ENCODE measurements at places on chromosomes 11 and 22. TPM values are rescaled to one million over a fixed set of nuclear protein-coding genes. Genes with fewer than 3 reads are reported as not detected.
A peak's percentile ranks its signal among the peaks of the same experiment; 100 is the strongest.

The SNX15 gene
- 24.3 TPM for total RNA-seq

The SEC14L3 gene
- total RNA-seq, result not detected

- DNase-seq, result no peak
- H3K27ac ChIP-seq, result no peak overlapping the region
- H3K4me3 ChIP-seq, result no peak overlapping the region
- H3K4me1 ChIP-seq, result no peaks in the 10 kb centered on the region
Observed at GRCh38 chr11:122322329-122322728, 206.3 kb upstream of the BLID start.

The NXPE1 gene
- total RNA-seq, result not detected

The ALKBH3 gene
- total RNA-seq, result 25.4 TPM

GRCh38 chr22:47878460-47878859 lies 1116.0 kb downstream of the TBC1D22A start:
- H3K36me3 ChIP-seq, result no peaks in the 10 kb centered on the region
- no peak for DNase-seq
- H3K27ac ChIP-seq, result no peak overlapping the region
- no peaks in the 10 kb centered on the region for H3K4me1 ChIP-seq

- H3K4me1 ChIP-seq, result no peaks in the 10 kb centered on the region
- DNase-seq, result no peak
- no peaks in the 10 kb centered on the region for H3K36me3 ChIP-seq
- no peak overlapping the region for H3K27ac ChIP-seq
- H3K27me3 ChIP-seq, result peaks cover 19% of the 10 kb centered on the region
Observed at GRCh38 chr11:102830001-102830727, 13.2 kb downstream of the MMP3 start.

DNA sequence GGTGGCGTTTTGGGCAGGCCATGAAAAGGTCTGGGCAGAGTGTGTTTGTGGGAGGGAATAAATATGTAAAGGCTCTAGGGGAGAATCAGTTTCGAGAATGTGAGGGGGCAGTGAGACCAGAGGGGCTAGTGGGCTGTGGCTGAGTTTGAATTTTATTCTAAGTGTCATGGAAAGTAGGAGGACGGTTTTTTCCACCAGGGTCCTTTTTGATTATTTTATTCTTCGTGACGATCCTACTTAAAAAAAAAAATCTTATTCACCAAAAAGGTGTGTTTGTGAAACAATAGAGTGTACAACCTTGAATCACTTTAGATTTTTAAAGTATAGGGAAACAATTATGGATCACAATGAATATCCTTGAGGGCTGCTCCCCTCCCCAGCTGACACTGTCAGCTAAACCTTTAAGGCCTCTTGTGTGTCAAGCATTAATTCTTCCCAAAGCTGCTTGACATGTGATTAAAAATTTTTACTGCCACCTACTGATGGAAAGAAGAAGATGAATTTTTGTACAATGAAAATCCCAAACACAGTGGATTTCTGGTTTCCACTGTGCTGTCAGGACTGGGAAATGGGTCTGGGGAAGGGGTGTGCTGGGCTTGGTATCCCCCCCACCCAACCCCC lies 107.5 kb upstream of the OR4B1 start:
- H3K4me3 ChIP-seq, result peak overlapping the region; percentile 62
- H3K27me3 ChIP-seq, result no peaks in the 10 kb centered on the region

The SORL1 gene
- total RNA-seq, result 115 TPM

DNA sequence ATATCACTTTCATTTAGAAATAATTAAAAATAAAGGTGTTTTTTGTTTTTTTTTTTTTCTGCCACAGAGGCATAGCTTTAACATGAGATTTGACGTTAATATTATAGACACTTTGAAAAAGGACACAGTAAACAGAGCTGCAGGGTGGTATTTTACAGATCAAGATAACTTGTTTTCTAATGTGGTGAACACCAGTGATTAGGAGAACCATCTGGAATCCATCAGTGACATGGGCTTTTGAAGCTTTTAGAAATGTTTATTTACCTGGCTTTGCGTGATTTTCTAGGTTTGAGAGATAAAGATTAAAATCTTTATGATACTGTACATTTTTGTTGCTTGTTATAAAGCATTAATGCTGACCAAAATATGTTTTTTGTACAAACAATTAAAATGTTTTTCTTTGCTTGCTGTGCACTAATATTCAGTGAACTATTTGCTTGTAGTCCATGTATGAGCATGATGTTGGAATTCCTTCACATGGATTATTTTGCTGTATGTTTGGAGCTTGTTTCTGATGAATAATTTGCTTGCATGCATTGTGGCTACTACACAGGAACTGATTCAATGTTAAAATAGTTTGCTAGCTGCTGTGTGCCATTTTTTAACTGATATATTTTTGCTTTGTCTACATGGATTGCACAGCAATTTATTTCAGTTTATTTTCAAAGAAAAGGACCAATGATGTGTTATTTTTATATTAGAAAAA lies 352.1 kb upstream of the NARS2 start:
- H3K27me3 ChIP-seq, result peaks cover 5% of the 10 kb centered on the region
- H3K36me3 ChIP-seq, result no peaks in the 10 kb centered on the region
- H3K4me1 ChIP-seq, result no peaks in the 10 kb centered on the region
- no peak overlapping the region for H3K4me3 ChIP-seq

DNA sequence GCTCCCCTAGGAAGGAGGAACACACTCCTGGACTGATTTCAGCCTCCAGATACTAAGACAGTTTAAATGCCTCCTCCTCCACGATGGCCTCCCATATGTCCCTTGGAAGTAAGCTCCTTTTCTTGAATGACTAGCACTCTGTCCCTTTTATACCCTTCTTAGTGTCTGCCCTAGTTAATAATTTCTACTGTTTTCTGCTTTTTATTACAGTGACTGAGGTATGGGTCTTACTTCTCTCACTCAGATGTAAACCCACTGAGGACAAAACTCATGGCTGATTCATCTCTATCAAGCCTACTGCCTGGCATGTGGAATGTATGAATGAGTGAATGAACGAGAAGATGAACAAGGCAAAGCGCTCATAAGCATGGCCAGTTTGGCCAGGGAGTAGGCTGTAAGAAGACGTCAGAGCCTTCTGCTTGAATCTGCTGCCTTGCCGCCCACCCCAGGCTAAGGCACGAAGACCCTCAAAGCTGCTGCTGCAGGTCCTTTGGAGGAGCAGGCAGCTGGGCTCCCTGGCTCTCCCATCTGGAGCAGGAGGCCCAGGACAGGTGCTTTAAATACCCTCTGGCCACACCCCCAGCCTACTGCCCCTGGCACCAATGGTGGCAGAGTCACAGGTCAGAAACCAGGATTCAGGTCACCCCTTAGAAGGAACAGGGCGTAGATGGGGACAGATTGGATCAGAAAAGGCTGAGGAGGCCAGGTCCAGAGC lies 8.2 kb upstream of the PGA3 start:
- no peaks in the 10 kb centered on the region for H3K36me3 ChIP-seq
- H3K4me1 ChIP-seq, result no peaks in the 10 kb centered on the region
- peaks cover 24% of the 10 kb centered on the region for H3K27me3 ChIP-seq
- no peak overlapping the region for H3K4me3 ChIP-seq
- DNase-seq, result no peak

DNA sequence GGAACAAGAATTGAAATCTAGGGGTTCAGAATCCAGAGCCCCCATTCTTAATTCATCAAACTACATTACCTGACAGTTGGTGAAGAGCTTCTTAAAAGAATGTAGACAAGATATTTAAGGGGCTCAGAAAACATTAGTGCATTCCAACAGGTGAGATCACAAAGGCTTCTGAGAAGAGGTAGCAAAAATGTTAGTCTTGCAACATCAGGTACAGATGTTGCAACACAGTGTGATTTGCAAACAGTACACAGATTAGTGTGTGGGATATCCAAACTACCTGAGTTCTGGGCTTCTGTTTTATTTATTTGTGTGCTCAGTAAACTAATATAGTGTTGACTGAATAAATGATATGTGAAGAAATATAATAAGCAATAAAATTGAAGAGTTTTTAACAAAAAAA lies 11.8 kb downstream of the CASP4 start:
- H3K4me3 ChIP-seq, result no peak overlapping the region
- peaks cover 22% of the 10 kb centered on the region for H3K4me1 ChIP-seq
- no peaks in the 10 kb centered on the region for H3K27me3 ChIP-seq

DNA sequence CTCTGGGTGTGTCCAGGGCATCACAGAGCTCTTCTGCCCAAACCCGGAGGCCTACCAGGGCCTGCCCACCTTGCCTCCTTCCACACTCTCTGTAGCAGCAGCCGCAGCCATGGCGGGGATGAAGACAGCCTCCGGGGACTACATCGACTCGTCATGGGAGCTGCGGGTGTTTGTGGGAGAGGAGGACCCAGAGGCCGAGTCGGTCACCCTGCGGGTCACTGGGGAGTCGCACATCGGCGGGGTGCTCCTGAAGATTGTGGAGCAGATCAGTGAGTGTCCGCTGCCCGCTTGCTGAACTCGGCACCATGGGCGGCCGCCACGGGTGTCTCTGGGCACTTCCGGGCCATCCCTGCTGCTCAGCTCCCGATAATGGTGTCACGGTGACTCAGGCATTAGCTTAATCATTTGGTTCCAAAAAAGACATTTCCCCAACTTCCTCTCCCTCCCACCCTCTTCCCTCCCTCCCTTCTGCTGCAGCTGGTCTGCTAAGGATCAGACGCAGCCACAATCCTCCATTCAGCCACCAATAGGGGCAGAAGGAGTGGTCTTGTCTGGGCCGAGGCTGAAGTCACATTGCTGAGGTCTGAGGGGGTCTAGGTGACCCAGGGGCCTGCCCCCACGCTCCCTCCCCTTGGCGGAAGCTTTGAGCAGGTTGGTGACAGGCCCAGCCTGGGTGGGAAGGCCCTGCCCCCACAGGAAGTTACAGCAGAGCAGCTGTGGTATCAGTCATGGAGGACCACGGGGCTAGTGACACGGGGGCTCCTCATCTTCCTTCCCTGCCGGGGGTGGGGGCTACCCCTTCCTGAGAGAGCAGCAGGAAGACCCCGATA lies 950 bp downstream of the FERMT3 start:
- peak; percentile 88 for DNase-seq
- peak overlapping the region; percentile 96 for H3K27ac ChIP-seq
- H3K36me3 ChIP-seq, result peaks cover 81% of the 10 kb centered on the region

DNA sequence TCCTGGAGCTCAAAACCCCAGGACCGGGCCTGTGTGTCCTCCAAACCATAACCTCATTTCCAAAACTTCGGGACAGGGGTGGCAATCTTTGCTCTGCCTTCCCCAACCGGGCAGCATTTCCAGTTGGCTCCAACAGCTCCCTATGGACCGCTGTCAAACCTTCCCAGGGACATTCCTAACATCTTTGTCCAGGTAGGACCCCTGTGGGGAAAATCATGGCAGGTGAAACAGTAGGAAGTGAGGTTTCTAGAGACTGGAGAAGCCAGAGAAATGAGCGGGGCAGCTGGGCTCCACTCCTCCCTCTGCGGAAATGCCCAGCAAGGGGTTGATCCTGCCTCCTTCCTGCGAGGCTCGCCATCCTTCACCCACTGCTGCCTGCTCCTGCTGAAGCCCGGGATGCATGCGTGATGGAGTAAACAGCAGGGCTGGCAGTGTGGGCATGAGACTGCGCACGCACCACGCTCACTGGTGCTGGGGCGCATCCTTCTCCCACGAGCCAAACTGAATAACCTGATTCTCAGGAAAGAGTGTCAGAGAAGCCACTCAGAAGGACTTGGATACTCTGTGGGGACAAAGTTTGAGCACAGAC lies 136.4 kb downstream of the BUD13 start:
- H3K4me3 ChIP-seq, result no peak overlapping the region
- no peak overlapping the region for H3K27ac ChIP-seq
- no peaks in the 10 kb centered on the region for H3K4me1 ChIP-seq
- DNase-seq, result no peak

The GAL gene
- not detected for total RNA-seq

The KCNJ1 gene
- total RNA-seq, result not detected

DNA sequence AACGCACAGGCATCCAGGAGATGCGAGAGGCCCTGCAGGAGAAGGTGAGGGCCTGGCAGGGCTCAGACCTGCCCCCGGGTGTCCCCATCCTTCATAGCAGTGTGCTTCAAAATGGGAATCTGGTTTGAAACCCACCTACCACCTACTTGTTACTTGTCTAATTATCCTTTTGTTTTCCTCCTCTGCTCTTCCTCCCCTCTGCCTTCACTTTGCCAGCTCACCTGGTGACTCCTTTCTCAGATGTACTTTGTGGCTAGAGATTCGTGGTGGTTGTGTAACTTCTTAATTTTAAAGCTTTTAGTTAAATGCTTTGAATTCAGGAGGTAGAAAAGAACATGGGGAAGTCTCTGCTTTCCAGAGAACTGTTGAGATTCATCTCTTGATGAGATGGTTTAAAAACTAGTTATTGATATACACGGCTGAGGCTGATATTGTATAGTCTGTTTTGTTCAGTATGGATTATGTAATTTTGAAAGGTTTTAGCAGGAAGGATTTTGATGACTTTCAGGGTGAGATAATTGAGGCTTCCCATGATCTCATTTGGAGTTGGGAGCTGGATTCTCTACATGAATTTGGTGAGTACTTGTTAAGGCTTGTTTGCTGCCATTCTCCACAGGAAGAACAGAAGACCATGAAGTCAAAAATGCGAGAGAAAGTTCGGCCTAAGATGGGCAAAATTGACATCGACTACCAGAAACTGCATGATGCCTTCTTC lies 8.0 kb downstream of the SF3B2 start:
- no peaks in the 10 kb centered on the region for H3K27me3 ChIP-seq
- H3K27ac ChIP-seq, result peak overlapping the region; percentile 0
- H3K4me1 ChIP-seq, result peaks cover 28% of the 10 kb centered on the region
- no peak overlapping the region for H3K4me3 ChIP-seq

DNA sequence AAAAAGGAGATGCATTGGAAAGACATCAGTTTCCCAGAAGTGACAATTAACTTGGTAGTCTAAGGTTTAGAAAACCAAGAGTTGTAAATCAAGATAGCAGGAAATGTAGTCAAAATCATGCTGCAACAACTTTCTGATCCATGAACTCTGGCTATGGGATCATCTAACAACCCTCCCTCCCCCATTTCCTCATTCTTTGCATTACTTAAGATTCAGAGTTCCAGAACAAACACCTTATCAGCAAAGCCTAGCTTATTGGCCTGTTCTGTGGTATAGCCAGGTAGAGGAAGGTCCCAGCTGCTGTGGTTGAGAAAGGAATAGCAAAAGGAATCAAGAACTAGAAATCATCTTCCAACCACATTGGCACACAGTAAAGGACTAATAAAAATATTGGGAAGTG lies 651.1 kb downstream of the METTL15 start:
- no peaks in the 10 kb centered on the region for H3K27me3 ChIP-seq
- no peak for DNase-seq
- H3K36me3 ChIP-seq, result no peaks in the 10 kb centered on the region
- no peak overlapping the region for H3K27ac ChIP-seq
- no peak overlapping the region for H3K4me3 ChIP-seq

Data from activated CD4-positive, alpha-beta memory T cell treated with anti-CD3 and anti-CD28 coated beads, Interleukin-2, amount 10 ng/mL, durations not matched to agents 7 days and 5 days (primary cell).